Gastrocnemius medialis (tissue), 4 donors: ENCODE measurements at places on chromosomes 13 and 19.

DNA sequence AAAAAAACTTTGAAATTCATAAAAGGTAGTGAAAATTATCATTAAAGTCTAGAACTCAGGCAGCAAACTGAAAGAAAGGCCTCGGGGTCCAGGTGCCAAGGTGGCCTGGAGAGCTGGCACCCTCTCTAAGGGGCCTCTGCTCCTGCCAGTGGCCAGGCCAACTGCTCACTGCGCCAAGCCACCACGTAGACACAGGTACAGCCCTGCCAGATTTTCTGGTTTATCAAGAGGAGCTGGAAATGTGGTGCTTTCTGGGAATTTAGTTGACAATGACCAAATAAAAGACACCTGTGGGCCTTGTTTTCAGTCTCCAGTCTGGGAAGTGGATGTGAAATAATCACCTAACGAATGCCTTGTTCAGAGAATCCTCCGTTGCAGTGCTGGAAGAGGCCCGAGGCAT lies 22.8 kb downstream of the ZNF574 start:
- no peak for DNase-seq

- DNase-seq, result peak; percentile 80
Observed at GRCh38 chr13:31310786-31311185, 111.0 kb downstream of the B3GLCT start.

- DNase-seq, result no peak
Observed at GRCh38 chr19:2574971-2575630, 99.2 kb downstream of the GADD45B start.

DNA sequence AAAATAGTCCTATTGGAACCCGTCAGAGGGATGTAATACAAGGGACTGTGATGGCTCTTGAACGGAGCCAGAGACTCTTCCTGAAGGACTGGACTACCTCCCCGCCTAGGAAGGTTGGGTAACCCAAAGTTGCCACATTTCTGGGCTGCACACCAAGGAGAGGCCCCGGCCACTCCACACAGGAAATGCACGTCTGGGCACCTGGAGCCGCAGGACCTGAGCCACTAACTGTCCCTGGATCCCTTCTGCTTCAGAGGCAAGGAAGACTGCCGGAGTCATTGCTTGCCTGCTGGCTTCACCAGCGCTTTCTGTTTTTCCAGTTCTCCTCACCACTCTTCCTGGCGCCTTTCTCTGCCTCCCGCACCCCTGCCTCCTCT lies 1.2 kb upstream of the FLT1 start:
- DNase-seq, result no peak

GRCh38 chr19:4639531-4640246 lies 373 bp downstream of the TNFAIP8L1 start:
- DNase-seq, result no peak

- DNase-seq, result peak; percentile 15
Observed at GRCh38 chr19:14433554-14434501, 722 bp downstream of the PKN1 start.

- no peak for DNase-seq
Observed at GRCh38 chr19:36103842-36104552, 6.9 kb upstream of the OVOL3 start.
